Heart right ventricle (tissue), 16 donors: ENCODE measurements at places on chromosomes 13 and 19. TPM values are rescaled to one million over a fixed set of nuclear protein-coding genes. Genes with fewer than 3 reads are reported as not detected.

GRCh38 chr13:110470272-110471009 is 91.1 kb downstream of the RAB20 start:
- no peak for DNase-seq

DNA sequence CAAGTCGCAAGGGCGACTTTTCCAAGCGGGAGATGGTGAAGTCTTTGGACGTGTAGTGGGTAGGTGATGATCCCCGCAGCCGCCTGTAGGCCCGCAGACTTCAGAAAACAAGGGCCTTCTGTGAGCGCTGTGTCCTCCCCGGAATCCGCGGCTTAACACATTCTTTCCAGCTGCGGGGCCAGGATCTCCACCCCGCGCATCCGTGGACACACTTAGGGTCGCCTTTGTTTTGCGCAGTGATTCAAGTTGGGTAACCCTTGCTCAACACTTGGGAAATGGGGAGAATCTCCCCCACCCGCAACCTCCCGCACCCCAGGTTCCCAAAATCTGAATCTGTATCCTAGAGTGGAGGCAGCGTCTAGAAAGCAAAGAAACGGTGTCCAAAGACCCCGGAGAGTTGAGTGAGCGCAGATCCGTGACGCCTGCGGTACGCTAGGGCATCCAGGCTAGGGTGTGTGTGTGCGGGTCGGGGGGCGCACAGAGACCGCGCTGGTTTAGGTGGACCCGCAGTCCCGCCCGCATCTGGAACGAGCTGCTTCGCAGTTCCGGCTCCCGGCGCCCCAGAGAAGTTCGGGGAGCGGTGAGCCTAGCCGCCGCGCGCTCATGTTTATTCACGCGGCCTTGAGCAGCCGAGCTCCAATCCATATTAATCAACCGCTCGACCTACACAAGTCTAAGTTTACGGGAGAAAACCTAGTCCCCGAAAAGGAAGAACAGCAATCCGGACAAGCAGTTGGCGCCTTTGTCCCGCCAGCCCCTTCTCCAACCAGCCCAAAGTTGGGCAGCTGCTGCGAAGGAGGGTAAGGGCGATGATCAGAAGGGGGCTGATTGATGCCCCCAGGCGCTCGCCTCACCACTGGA is 9.9 kb downstream of the SOX21 start:
- no peak for DNase-seq

GRCh38 chr19:50823389-50824042 is at the start of gene KLK1:
TSS of gene KLK1 (minus strand) at chr19:50823787. CDS start at chr19:50823748, 39 bp downstream.
- no peak for DNase-seq

ZNF653 gene
- 4.5 TPM for total RNA-seq

GRCh38 chr13:32746474-32746873 is 160.2 kb downstream of the PDS5B start:
- DNase-seq = no peak

- no peak for DNase-seq
Measured at GRCh38 chr19:33429891-33430673, 56.6 kb downstream of the CEBPG start.

ONECUT3 gene
- total RNA-seq = not detected

GRCh38 chr19:36060430-36060829 is 5.7 kb downstream of the WDR62 start:
- peak; percentile 54 for DNase-seq

GRCh38 chr13:103246581-103247200 is 180.5 kb upstream of the SLC10A2 start:
- no peak for DNase-seq

GRCh38 chr19:23823952-23824389 is 65.3 kb upstream of the ZNF681 start:
- DNase-seq = no peak

GRCh38 chr13:98143601-98144026 is 720 bp downstream of the FARP1 start:
- peak; percentile 17 for DNase-seq

BRME1 gene
- 0.25 TPM for total RNA-seq

ZNF284 gene
- total RNA-seq = 1.8 TPM

NOVA2 gene
- 5.8 TPM for total RNA-seq

- DNase-seq = no peak
Measured at GRCh38 chr13:42607546-42607945, 33.6 kb downstream of the TNFSF11 start.

- no peak for DNase-seq
Measured at GRCh38 chr13:106526738-106527444, 8.6 kb downstream of the EFNB2 start.

- DNase-seq = no peak
Measured at GRCh38 chr13:66665991-66666390, 564.1 kb downstream of the PCDH9 start.

DNA sequence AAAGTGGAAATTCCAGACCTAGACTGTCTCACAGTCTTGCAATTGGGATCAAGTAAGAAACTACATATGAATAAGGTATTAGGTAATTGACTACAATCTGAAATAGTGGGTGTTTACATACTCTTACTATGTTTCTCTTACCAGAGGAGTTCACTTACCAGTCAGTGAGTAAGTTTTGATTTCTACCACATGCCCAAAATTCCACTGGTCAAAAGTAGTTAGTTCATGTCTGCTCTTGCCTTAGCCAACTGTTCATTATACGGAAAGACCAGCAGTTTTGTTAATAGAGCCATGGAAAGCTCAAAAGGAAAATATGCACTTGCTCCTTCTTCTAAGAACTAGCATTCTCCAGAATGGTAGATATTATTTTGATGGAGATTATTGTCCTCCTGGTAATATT is 490.8 kb downstream of the RFC3 start:
- no peak for DNase-seq

DNA sequence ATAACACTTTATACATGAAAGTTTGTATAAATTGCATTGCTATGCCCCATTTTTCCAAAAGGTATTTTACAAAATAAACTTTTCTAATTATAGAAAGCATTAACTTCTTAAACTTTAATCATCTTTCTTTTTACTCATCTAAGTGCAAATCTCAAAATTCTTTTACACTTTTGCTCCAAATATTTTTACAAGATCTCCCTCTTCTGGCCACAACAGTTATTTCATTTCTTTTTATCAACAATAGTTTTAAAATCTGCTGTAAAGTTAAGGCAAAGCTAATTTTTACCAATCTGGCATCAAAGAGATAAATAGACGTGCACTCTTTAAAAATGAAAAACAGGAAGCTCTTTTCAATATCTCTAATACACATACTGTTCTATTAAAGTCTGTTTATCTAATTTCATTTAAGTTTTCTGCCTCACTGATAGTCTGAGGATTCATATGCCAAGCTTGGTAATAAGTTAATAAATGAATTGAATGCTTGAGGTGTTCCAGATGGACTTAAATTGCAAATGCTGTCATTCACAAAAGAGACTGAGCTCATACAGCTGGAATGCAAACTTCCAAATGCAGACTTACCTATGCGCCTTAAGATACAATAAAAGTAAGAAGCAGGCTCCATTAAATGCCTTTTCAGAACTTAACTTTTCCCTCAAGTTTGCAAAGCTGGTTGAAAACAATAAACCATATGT is 583.0 kb upstream of the ATXN8OS start:
- no peak for DNase-seq

SH2D3A gene
- 0.36 TPM for total RNA-seq

- no peak for DNase-seq
Measured at GRCh38 chr13:64928696-64929499, 2301.2 kb downstream of the PCDH9 start.

GRCh38 chr13:30735872-30736175 is 481 bp downstream of the ALOX5AP start:
- DNase-seq = no peak

- DNase-seq = no peak
Measured at GRCh38 chr13:113618455-113618854, 33.9 kb downstream of the TFDP1 start.

GRCh38 chr13:52738719-52739467 is 727 bp downstream of the CNMD start:
- peak; percentile 7 for DNase-seq

REXO1 gene
- 18.1 TPM for total RNA-seq

DNA sequence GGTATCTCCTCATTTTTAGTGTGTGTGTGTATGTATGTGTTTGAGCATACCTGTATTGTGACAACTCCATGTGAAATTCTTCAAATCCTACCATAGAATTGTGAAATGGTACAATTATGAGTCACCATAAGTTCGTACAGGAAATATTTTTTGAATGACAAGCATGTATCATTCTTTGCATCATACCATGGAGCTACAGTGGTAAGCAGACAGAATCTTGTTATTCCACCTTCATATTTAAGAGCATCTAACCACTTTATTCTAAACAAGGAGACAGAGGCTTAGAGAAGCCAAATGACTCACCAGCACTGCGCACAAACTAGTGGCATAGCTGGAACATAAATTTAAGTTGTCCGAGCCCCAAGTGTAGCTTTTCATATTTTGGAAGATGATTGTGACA is 4.5 kb upstream of the EPSTI1 start:
- no peak for DNase-seq

DNA sequence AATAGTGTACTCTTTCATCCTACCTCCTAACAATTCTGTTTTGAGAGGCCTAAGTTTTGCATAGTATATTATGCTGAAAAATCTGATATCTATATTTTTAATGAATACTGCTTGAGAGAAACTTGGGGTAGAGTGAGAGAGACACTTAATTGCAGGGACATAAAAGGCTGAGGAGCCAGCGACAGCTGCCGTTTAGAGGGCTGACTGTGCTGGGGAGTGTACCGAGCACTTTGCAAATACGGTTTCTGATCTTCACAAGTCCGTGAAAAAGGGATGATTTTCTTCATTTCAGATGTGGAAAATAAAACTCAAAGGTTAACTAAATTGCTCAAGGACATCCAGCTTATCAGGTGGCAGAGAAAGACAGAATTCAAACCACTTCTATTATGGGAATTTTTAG is 97.4 kb downstream of the CAB39L start:
- no peak for DNase-seq

GRCh38 chr13:25701304-25701703 is 329.5 kb downstream of the ATP8A2 start:
- DNase-seq = no peak

ZNF554 gene
- total RNA-seq = 4.1 TPM

GRCh38 chr13:30673669-30674521 is 56.2 kb downstream of the USPL1 start:
- DNase-seq = peak; percentile 90

DNA sequence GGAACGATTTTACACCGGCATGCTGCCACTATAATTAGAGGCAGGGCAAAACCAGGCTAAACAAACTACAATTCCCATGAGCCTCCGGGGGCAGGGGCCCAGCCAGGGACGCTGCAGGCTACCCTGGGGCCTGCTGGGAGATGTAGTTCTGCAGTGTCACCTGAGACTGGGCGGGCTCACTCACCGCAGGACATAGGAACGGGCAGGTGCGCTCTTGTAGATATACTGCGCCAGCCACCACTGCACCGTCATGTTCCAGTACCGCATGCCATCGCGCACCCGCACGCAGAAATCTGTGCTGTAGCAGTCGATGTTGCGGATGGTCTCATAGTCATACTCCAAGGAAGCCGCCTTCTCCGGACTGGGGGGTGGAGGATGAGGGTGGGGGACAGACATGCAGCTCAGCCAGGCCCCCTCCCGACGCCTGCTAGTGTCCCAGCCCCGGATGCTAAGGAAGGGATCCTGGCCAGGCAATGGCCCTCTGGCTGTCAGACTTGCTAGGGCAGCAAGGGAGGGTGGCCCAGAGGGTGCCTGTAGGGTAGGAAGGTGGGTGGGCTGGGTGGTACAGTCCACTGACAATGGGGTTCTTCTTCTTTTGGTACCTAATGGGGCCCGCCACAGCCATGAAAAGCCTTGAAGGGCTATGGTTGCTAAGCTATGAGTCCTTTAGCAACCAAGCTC is 5.8 kb upstream of the TMC4 start:
- DNase-seq = no peak

GRCh38 chr19:33818411-33818810 is 21.7 kb downstream of the KCTD15 start:
- no peak for DNase-seq

DNA sequence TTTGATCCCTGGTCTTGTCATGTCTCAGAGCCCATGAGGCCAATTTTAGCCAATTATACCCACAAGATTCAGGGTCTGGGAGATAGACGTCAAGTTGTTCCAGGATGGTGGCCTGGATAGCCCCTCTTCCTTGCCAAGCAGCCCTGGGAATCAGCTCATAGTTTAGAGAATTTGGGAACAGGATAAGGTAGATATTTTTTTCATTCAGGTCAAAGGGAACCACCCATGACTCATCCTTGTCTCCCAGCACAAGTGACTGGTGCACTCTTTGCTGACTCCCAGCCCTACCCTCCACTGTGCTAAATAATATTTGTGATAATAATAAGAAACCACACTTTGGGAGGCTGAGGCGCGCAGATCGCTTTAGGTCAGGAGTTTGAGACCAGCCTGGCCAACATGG is 17.1 kb upstream of the S1PR4 start:
- DNase-seq = no peak

DNA sequence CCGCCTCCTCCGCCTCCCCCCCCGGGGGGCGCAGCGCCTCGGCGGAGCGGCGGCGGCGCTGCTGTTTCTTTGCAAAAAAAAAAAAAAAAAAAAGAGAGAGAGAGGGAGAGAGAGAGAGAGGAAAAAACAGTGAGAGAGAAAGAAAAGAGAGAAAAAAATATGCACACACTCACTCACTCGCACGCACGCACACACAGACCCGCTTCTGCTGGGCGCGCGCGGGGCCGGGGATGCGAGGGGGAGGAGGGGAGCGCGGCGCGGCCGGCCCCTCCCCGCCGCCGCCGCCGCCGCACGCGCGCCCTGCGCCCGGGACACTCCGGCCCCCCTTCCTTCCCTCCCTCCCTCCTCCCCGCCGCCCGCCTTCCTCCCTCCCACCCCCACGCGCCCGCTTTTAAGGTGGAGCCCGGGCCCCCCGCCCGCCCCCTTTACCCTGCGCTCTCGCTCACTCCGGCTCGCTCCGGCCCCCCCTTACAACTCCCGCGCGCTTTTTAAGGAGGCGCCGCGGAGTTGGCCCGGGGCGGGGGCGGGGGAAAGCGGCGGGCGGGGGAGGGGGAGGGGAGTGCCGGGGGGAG is at the start of gene SAMD1:
TSS of gene SAMD1 (minus strand) at position 243 of the 572 bp plus-strand sequence.
- peak; percentile 93 for DNase-seq

- DNase-seq = no peak
Measured at GRCh38 chr13:96768524-96768923, 225.8 kb downstream of the OXGR1 start.

KL gene
- 1.8 TPM for total RNA-seq

- no peak for DNase-seq
Measured at GRCh38 chr13:108760129-108760528, 130.7 kb downstream of the MYO16 start.

DNA sequence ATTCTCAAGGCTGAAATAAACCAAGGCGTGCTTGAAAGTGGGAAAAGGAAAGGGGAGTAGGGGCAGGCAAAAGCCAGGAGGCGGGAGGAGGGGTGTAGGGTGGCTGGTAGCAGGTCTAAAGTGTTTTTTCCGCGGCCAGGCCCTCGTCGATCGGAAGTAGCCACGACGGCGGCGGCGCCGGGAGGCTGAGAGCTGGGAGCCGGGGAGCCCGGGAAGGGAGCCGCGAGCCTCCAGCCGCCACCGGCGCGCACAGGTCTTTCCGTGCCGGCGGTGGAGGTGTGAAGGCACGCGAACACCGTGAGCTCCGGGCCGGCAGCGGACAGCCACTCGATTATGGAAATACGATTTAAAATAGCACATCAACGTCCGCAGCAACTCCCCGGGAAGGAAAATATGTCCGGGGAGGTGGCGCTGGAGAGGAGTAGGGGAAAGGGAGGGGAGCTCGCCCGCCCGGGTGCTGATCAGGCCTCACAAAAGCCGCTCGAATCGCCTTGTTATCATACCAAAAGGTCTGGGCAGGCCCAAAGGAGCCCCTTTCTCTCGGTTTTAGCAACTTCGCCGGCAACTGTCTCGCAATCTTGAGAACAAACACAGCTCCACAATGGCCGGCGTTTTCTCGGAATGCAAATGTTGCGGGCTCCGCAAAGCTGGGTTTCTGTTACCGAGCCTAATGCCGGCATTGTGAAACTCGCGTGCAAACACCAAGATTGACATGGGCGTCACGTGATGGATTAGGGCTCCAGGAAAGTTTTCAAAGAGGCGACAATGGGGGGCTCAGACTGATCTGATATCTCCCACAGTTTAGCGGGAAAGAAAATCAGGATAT is 2.9 kb upstream of the PCDH8 start:
- DNase-seq = peak; percentile 23
